Fibroblast of skin of left quadriceps (primary cell): ENCODE measurements at places on chromosomes 7 and 10.
A peak's percentile ranks its signal among the peaks of the same experiment; 100 is the strongest.

GRCh38 chr7:42456756-42457276, 219.8 kb upstream of the GLI3 start:
- no peak for DNase-seq

GRCh38 chr7:79620291-79620690, 166.8 kb upstream of the MAGI2 start:
- no peak for DNase-seq

- DNase-seq = no peak
Measured at GRCh38 chr10:86400705-86401587, 34.4 kb upstream of the GRID1 start.

DNA sequence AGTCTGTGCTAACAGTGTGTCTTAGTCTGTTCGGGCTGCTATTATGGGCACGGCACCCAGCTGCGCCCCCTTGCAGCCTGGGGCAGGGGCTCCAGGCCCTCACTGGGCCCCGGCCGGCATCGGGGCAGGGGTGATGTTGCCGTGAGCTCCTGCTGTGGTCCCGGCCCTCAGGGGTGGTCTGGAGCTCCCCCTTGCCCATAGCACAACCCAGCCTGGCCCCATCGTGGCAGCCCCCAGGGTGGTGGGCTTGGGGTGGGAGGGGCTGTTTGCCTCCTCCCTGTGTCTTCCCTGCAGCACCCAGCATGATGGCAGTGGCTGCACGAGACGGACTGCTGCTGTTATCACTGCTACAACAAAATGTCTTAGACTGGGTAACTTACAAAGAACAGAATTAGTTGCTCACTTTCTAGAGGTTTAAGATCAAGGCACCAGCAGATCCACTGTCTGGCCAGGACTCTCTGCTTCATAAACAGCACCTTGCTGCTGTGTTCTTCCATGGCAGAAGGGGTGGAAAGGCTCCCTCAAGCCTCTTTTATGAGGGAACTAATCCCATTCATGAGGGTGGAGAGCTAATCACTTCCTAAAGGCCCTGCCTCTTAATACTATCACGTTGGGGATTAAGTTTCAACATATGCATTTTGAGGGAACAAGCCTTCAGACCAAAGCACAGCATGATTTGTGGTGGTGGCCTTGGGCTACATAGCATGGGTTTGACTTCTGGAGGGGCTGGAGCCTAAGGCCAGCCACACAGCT, 149.5 kb downstream of the SEC23IP start:
- DNase-seq = no peak

- DNase-seq = no peak
Measured at GRCh38 chr7:3762146-3762831, 461.2 kb downstream of the SDK1 start.

GRCh38 chr10:131271195-131271880, 40.2 kb downstream of the TCERG1L start:
- no peak for DNase-seq

GRCh38 chr7:124059375-124059774, 26.5 kb upstream of the TMEM229A start:
- no peak for DNase-seq

- DNase-seq = no peak
Measured at GRCh38 chr10:6384031-6384430, 181.3 kb downstream of the PFKFB3 start.

DNA sequence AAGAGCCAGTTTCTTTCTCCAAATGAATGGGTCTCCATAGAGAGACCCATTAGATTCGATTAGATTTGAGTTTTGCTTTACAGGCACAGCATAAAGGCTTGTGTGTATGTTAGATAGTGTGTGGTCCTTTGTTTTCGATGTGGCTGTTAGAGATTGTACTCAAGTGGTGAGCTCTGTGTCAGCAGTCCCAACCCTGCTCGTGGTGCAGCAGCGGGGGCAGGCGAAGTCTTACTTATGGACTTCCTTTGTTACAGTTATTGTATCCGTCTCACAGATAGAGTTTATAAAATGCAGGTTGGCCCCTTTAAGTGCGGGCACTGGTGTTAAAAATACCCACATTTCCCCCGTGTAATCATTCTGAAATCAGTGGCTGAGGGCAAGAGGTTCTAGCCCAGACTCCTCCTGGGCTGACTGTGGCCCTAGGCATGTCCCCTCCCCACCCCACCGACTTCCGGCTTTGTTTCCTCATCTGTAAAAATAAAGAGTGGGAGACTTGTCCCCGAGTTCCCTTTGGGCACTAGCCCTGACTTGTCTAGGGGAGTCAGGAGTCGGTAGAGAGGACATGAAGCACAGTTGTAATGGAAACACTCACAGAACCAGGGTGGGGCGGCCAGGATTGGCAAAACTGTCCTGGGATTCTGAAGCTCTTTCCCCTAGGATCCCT, 28.6 kb downstream of the MTURN start:
- DNase-seq = no peak

DNA sequence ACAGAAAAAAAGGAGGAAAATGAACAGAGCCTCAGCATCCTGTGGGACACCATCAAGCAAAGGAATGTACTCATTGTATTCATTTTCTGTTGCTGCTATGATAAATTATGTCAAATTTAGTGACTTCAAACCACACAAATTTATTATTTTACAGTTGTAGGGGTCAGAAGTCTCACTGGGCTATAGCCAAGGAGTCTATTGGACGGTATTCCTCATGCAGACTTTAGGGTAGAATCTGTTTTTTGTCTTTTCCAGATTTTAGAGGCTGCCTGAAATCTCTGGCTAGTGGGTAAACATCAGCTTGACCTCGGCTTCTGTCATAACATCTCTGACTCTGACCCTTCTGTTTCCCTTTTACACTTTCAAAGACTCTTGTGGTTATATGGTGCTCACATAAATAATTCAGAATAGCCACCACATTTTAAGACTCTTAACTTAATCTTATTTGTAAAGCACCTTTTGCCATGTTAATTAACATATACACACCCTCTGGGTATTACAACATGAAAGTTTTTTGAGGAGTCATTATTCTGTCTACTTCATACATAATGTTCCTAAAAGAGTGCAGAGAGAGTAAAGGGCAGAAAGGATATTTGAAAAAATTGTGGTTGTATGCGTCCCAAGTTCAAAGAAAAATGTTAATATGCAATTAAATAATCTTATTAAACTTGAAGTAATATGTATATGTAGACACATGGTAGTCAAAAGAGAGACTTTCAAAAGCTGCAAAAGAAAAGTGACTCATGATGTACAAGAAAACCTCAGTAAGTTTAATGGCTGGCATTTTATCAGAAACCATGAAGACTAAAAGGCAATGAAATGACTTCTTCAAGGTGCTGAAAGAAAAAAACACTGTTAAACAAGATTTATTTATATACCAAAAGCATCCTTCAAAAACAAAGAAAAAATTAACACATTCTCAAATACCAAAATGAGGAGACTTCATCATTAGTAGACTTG, 70.8 kb upstream of the MEOX2 start:
- DNase-seq = peak; percentile 42

DNA sequence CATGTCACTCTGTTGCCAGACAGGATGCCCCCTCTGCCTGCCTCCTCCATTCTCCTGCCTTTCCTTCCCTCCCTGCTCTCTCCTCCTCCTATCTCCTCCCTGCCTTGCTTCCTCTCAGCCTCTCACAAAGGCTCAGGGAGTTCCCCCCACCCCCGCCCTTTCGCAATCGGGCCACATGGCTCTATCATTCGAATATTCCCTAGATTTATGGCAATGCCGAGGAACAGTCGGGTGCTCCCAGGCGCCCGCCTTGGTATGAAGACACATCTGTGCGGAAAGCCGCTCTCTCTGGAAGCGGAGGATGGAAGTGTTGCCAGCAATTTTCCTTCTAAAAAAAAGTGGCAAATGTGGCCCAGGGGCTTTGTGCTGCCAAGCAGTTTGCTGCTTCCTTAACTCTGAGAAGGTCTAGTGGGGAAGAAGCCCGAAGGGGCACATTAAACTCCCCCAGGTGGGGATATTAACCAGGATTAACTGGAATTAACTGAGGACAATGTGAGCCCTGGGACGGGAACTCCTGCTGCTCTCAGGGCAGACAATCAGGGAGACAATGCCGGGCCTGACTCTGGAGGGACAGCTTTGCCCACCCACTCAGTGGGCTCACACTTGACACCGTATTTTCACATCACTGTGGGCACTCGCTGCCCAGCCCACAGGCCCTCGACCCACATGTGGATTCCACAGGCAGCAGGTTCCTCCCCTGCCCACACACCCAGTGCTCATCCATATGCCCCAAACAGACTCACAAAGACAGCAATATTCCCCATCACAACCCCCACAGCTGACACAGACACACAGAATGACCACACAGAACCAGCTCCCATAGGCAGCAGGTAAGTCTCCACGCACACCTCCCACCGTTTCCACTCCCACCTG, 88.4 kb upstream of the SMNDC1 start:
- DNase-seq = peak; percentile 87

GRCh38 chr7:50273870-50274269, 30.6 kb upstream of the IKZF1 start:
- no peak for DNase-seq

- no peak for DNase-seq
Measured at GRCh38 chr10:90913774-90914420, 7.0 kb downstream of the ANKRD1 start.

DNA sequence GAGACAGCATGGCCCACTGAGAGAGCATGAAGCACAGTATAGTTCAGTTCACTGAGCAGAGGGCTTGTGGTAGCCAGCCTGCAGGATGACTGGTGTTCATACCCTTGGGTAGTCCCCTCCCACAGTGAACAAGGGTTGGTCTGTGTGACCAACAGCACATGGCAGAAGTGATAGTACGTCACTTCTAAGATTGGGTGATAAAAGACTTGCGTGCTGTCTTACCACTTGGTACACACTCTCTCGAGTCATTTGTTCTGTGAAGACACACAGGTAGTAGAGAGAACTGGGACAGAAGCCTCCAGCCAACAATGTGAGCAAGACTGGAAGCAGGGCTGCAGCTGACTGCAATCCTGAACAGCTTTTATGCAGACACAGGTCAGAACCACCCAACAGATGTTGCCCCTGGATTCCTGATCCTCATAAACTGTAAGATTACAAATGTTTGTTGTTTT, 14.6 kb downstream of the EPC1 start:
- no peak for DNase-seq

DNA sequence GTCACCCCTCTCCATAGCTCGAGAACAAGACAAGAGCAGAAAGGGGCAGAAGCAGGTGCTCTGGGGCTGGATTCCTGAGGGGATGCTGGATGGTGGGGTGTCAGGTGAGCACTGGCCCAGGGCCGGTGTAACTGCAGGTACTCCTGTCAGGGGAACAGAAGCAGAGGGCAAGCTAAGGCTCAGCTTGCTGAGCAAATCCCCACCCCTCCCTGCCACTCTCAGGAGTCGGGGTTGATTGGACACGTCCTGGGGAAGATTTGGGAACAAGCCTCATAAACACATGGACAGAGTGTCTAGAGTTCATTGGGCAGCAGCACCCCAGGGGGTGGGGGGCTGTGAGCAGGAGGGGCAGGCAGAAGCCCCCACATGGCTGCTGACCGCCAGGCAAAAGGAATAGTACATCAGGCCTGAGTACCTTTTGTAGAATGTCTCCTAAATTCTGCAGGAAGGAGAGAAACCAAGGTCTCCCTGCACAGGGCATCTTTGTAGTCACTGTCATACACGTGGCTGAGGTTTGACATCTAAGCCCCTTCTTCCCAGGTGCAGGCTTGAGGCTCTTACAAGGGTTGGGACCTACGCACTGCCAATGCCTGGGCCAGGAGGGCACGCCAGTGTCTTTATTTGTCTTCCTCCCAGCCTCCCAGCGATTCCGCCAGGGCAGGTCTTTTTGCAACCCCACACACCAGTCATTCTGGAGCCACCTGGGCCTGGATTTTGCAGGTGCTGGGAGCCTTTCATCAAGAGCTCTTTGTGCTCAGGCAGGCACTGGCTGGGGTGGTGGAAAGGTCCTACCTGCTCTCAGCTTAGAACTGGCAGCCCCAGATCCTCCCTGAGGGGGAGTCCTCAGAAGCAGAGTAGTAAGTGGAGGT, 2.8 kb downstream of the CALML3 start:
- DNase-seq = no peak

DNA sequence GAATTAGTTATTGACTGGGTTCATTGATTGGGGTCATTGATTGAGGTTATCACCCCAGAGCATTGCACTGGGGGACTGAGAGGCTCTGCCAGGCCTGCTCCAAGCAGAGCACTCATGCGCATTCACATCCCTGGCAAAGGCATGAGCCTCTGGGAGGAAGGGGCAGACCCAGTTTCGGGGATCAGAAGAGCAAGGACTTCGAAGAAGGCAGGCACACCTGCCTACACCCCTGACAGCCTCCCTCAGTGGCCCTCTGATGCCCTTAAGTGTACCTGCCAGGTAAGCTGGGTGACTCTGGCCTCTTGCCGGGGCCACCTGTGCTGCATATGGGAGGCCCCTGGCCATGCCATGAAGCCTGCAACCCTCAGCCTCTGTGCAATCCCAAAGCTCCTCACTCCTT, 181.1 kb downstream of the PTPN20 start:
- DNase-seq = no peak

DNA sequence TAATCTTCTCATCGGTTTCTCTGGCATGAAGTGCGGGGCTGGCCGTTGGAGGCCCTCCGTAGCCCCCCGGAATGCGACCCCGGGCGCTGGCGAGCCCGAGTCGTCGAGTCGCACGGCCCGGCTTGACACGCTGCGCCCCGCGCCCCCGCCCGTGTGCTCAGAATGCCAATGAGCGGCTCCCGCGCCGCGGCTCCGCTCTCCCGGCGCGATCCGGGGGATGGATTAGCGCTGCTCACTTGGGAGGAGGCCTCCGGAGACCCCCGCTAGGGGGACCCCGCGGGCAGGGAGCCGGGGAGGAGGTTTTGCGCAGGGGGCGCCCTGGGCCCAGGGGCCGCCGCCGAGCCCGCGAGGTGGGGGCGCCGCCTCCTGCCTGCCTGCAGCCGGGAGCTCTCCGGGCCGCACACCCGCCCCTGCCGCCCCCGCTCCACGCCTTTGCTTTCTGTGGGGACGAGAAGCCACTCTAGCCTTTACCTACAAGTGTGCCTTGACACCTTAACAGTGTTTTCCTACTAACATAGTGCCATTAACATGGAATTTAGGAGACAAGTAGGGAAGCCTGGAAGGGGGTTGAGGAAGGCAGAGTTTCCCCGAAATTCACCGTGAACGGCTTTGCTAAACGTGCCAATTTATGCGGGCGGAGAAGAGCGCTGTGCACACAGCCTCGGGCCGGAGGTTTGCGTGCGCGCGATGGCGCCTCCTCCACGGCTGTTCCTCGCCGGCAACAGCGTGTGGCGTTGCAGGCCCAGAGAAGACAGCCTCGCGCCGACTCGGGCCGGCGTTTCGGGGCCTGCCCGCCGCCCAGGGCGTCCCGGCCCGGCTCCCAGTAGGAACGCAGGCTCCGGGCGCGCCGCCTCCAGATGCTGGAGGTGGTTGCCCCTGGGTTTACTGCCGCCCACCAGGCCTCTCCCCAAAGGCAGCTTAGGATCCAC, 7.1 kb downstream of the SHH start:
- DNase-seq = peak; percentile 18
